Activated CD4-positive, alpha-beta T cell treated with anti-CD3 and anti-CD28 coated beads, Interleukin-2, amount 10 ng/mL, durations not matched to agents 7 days and 5 days (primary cell): ENCODE measurements at places on chromosomes 7 and 10.

- no peak for DNase-seq
Measured at GRCh38 chr7:66344166-66344565, 139.0 kb downstream of the TPST1 start.

- peak; percentile 67 for DNase-seq
Measured at GRCh38 chr7:159197066-159197975, 52.7 kb upstream of the VIPR2 start.

- no peak for DNase-seq
Measured at GRCh38 chr10:66622050-66622449, 303.8 kb upstream of the LRRTM3 start.

- no peak for DNase-seq
Measured at GRCh38 chr10:119384127-119384526, 158.4 kb downstream of the RGS10 start.

GRCh38 chr7:39621784-39622411 is 1.5 kb upstream of the RALA start:
- DNase-seq: no peak

DNA sequence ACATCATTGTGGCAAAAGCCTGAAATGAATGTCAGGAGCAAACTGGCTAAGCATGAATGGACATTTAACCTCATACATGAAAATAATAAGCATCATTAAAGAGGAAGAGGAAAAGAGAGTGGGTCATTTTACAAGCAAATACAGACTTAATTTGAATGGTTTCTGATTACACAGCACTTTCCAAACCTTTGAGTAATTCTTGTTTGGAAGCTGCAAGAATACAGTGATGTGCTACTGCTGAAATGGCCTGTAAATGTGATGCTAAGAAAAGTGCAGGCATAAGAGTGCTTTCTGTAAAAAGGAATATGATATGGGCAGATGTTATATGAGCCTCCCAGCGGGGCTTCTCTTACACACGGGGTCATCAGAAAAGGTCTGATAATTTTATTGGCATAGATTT is 30.2 kb downstream of the TAS2R16 start:
- no peak for DNase-seq

- DNase-seq: no peak
Measured at GRCh38 chr10:2933071-2933470, 134.3 kb upstream of the PFKP start.

GRCh38 chr7:5621776-5622175 is 159.7 kb downstream of the RNF216 start:
- no peak for DNase-seq

DNA sequence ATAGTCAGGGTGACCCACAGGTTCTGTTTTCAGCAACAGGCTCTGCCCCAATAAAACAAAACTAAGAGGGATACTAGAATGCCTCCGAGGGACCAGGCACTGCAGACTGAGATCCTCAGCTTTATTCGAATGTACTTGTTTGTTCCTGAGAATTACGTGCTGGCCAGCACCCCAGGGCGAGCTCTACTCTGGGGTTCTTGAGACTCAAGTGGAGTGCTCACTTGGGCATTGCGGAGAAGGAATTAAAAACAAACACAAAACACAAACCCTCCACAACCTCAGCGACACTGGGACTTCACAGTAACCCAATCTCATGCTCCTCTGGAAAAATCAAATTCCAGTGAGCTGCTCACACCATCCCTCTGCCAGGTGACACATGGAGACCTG is 250.7 kb downstream of the TNS3 start:
- no peak for DNase-seq

DNA sequence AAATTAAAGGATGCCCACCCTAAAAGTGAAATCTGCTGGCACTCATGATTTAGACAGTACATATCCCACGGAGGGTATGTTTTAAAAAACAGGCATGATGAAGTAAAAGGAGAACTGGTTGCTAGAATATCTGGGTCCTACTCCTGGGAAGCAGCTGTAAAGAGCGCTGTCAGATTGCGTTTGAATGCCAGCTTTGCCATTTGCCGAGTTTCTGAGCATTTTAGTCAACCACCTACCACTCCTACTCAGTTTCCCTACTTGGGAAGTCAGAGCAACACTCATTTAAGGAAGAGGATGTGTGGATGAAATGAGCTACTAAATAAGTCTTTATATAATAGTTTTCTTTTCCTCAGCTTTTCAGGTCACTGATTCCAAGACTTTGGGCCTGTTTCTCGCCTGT is 1.1 kb upstream of the UMAD1 start:
- no peak for DNase-seq

- DNase-seq: no peak
Measured at GRCh38 chr7:12504149-12504548, 66.4 kb upstream of the SCIN start.

DNA sequence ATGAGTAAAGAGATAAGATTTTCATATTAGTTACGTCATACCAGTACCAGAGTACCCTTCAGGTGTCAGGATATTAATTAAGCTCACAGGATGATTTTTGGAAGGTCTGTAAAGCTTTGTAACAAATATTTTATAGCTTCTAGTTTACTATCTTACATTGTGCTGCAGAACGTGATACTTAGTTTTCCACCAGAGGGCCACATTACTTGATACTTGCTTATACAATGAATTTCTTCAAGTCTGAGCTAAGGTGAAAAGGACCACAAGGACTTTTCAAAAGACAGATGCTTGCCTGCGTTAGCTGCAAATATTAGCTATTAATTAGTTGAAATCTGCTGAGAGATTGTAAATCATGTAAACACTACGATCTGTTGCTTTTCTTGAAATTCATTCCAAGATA is 12.2 kb downstream of the FOXP2 start:
- no peak for DNase-seq

GRCh38 chr7:103106005-103106702 is 31.2 kb downstream of the ARMC10 start:
- DNase-seq: no peak

- DNase-seq: peak; percentile 42
Measured at GRCh38 chr10:3828404-3829155, 43.6 kb upstream of the KLF6 start.

DNA sequence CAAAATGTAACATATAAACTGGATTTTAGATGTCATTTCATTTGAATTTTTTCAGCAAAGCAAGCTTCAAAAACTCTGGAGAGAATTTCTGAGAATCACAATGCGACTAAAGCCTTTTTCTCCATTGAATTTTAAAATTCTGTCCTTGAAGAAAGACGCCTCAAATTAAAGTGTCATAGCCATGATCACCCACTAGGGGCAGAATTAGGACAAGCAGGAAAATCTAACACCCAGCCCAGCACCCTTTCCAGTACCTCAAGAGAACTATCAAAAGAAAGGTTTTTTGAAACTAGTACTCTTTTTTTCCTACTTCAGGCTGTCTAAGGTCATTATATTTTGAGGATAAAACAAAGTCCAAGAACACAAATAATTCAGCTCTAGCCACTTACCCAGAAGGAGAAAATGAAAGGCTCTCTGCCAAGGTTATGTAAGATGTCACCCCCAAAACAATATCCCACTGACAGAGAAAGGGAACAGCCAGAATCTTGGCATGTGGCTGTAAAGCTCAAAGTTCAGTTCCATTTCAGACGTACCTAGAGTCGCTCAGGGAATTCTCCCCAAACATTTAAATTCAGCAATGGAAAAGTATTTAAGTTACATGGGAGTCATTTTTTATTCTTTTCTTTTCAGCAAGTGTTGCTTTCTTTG is 299.4 kb downstream of the SNX13 start:
- peak; percentile 33 for DNase-seq

- DNase-seq: no peak
Measured at GRCh38 chr7:19939746-19940145, 166.3 kb upstream of the TMEM196 start.

GRCh38 chr7:40542982-40543741 is 408.4 kb downstream of the SUGCT start:
- DNase-seq: no peak
